Activated naive CD4-positive, alpha-beta T cell (primary cell): ENCODE measurements at places on chromosomes 1 and 21.

DNA sequence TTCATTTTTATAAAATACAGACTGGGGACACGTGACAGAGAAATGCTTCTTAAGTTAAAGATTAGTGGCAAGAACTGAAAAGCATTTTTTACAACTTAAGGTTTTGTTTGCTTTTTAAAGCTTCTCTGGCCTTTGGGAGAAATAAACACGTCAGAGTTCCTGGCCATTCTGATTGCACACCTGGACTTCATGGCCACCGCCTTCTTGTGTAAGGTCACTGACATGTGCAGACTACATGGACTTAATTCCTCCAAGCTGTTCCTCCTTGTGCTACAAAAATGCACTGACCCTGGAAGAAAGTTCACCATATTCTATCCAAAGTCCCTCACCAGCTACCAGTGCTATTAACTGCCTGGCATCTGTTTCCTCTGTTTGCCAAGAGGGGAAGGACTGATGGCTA is 56.1 kb downstream of the GADD45A start:
- DNase-seq = no peak

GRCh38 chr1:109199710-109200109 is 14.0 kb upstream of the SARS1 start:
- DNase-seq = no peak

- no peak for DNase-seq
These were observed 18.3 kb upstream of the PLEKHA6 start for GRCh38 chr1:204377800-204378668.

DNA sequence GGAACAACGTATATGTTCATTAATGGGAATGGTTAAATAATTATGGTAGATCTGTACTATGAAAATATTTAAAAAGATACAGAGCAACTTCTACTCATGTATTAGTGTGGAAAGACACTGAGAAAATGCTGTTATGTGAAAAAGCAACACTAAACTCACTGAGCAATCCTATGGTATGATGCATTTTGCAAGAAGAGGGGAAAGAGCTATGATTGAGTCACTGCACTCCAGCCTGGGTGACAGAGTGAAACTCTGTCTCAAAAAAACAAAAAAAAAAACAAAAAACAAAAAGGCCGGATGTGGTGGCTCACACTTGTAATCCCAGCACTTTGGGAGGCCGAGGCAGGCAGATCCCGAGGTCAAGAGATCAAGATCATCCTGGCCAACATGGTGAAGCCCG is 44.4 kb downstream of the ATP5PO start:
- DNase-seq = no peak

DNA sequence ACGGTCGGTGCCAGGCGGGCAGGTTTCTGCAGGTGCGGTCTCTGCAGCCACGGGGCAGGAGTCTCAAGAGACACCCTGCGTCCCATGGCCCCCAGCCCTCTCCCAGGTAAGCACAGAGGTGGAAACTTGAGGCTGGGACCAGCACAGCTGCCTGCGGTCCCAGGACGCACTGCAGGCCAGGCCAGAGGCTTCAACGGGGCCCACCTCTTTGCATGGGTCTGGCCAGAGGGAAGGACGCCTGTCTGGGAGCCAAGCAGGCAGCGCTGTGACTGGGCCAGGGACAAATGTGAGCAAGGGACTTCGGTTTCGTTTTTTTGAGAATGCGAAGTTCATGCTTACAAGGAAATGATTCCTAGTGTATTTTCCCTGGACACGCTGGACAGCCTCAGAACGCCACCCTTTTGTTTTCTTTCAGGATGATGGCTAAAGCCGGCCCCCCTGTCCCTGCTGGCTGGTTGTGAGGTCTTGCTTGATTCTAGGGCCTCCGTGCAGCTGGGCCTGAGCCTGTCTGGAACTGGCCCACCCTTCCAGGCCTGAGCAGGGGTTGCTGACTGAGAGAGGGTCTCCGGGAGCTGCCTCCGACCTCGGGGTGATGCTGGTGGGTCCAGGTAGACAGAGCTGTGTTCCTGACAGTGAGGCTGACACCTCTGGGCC is 38.3 kb downstream of the MORN1 start:
- no peak for DNase-seq

DNA sequence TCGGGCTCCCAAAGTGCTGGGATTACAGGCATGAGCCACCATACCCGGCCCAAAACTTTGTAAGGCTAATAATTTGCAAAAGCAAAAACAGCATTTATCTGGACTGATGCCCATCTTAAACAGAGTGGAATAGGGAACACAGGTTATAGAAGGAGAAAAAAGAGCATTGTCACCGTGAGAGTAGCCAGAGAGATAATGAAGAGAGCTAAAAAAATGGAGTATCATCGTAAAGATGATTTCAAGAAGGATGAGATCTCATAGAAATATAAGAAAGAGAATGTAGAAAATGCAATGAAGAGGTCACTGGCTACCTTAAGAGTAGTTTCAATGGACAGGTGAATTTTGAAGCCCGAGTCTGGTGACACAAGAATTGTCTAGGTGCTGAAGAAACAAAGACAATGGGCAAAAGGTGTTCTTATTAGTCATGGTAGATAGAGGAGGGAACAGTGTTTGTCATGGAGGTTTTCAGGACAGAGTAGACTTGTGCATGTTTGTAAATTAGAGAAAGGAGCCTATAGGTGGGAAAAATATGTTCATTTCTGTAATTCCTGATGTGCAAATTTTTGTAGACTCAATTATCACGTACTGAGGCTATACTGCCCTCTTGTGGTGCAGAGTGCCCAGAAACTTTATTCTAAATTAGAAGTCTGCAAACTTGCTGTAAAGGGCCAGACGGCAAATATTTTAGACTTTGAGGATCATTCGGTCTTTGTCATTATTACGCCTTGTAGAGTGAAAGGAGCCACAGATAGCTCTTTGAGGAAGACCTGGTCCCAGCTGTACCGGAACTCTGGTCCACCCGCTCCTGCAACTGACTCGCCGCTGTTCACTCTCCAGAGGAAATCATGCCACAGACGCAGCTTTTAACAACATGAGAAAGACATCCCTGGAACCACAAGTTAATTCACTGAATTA is 8.1 kb upstream of the TMEM183A start:
- peak; percentile 37 for DNase-seq

DNA sequence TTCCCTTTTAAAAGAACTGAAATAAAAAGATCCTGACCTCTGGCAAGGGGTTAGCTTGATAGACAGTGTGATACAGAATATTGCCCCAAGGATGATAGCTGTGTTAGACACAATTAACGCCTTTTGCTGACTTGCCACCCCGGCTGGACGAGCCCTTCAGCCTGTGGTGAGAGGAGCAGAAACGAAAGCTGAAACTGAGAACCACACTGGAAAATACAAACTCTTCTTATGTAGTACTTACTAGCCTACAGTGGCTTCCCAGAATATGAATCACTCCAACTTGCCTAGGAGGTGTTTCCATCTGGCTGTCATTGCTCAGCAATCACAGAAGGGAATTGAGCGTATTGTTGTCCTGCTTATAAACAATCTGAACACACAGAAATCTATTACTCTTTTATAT is 22.9 kb downstream of the SAMSN1 start:
- no peak for DNase-seq

DNA sequence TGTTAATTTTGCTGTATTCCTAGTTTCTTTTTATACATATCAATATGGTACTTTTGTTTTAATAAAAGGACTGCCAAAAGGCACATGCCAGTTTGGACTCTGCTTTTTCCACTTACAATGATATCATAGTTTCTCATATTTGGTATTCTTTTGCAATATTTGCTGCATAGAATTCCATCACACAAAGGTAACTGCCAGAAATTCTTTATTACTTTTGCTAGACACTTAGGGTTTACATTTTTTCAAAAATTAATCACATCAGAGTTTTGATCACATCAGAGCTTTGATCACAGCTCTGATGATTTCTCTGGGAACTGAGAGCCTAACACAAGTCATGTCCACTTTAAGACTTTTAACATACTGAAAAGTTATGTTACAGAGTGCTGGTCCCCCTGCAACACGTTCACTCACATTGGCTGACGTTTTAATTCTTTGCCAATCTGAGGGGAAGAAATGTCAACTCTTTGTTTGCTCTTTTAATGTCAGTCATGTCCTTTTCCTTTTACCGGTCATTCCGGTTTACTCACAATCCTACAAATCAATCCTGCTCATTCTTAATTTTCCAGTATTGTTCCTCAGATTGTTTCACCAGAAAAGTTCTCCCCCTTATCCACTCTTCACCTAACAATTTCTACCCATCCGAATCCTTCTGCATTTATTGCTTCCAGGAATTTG is 1.1 kb upstream of the CD46 start:
- DNase-seq = no peak

DNA sequence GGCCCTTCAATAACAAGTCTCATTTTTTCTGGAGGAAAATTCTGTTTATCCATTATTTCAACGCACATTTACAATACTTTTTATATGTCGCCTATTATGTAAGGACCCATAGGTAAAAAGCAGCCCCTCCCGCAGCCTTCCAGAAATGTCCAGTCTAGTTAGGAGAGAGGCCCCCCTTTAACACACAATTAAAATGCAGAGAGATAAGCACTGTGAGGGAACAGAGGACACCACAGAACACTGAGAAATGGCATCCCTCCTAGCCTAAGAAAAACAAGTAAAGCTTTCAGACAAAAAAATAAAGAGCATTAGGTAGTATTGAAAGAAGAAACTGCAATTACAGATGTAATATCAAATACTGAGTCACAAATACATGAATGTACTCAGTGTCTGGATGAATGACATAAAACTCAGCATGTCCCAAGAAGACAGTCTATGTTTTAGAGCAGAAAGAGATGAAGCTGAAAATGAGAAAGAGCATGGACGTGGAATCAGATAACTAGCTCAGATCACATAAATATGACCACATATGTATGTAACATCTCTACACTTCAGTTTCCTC is 62.9 kb downstream of the DAB1 start:
- no peak for DNase-seq

GRCh38 chr1:186046437-186047211 is 312.4 kb downstream of the HMCN1 start:
- no peak for DNase-seq

DNA sequence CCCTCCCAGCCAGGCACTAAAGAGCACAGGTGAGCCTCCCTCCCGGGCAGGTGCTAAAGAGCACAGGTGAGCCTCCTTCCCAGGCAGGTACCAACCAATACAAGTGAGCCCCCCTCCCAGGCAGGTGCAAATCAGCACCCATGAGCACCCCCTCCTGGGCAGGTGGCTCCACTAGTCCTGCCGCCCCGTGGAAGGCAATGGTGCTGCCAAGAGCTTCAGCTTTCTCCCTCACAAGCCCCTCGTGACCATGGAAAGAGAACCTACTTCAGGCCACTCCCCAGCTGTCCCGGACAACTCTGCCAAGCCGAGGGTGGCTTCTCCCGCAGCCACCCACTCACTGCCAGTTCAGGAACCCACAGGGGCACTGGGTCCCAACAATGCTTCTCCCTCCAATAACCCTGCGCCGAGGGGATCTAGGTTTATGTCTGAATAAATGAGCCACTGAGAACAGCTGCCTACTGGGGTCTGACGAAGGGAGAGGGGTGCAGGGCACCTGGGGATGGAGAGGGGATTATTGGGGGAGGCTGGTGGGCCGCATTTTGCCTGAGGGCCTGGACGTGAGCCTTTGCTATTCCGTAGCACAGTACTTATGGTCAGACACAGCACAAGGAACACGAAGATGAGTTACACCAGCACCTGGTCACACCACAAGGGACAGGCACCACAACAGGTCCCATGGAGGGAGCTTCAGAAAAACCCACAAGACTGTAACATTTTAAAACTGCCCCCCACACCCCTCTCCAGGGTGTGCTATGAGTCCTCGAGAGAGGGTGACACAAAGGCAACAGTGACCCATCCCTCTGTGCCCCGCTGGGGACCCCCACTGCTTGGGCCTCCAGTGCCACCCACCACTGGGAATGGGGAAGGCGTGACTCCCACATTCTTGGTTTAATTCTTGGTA is 46.3 kb downstream of the PRDM15 start:
- DNase-seq = no peak

- no peak for DNase-seq
These were observed 184.3 kb upstream of the CACYBP start for GRCh38 chr1:174815474-174815908.

DNA sequence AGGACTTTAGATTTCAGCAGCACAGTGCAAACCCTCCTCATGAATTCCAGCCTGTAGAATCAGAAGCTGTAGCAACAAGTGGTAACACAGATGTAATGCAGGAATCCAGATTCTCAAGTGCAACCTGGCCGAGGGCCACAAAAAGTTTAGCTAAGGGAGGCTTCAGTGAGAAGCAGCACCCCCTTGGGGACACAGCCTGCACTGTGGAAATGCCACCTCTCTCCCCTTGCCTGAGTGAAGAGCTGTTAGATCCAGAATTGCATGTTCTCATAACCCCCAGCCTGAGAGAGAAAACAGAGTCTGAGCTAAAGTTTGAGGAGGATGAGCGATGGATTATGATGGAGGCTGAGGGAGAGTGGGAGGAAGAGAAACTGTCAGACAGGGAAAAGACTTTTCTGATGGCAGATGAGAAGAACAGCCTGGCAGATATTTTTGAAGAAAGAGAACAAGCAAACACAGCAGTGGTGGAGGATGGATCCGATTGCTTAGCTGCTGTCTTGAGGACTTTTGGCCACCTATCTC is 80.5 kb upstream of the BMP8A start:
- no peak for DNase-seq

- DNase-seq = no peak
These were observed 73.6 kb downstream of the TBX15 start for GRCh38 chr1:118914379-118915161.

DNA sequence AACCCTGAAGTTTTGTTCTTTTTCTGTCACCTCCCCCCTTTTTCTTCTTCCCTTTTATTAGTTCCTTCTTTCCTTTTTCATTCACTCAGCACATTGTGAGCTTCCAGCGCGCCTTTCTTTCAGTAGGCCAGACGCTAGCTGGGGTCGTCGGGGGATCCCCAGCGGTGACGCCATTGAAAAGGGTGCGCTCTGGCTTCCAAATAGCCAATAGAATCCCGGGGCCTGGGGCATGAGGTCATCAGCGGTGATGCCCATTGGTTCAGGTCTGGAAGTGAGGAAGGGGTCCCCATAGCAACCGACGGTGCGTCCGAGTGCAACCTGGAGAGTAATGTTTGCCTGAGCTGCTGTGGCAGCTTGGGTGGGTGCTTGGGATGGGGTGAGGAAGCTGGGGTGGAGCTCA is 6.9 kb upstream of the EFNA3 start:
- DNase-seq = no peak

- no peak for DNase-seq
These were observed 49.7 kb upstream of the MACF1 start for GRCh38 chr1:39154553-39155421.

- DNase-seq = no peak
These were observed 4.7 kb downstream of the SZRD1 start for GRCh38 chr1:16371725-16372124.

- no peak for DNase-seq
These were observed 21.3 kb upstream of the A3GALT2 start for GRCh38 chr1:33342041-33342723.

DNA sequence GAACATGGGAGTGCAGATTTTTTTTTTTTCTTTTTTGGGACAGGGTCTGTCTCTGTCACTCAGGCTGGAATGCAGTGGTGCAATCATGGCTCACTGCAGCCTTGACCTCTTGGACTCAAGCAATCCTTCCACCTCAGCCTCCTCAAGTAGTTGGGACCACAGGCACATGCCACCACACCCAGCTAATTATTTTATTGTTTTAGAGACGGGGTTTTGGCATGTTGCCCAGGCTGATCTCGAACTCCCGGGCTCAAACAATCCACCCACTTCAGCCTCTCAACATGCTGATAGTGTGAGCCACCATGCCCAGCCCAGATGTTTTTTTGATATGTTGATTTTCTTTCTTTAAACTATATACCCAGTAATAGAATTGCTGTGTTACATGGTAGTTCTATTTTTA is 57.7 kb downstream of the RGSL1 start:
- no peak for DNase-seq

GRCh38 chr1:50980505-50980904 is 10.5 kb downstream of the CDKN2C start:
- no peak for DNase-seq

GRCh38 chr1:151715726-151716404 is 738 bp downstream of the CELF3 start:
- no peak for DNase-seq
